GM19239 (cell line): ENCODE measurements at places on chromosomes 7 and 10.

DNA sequence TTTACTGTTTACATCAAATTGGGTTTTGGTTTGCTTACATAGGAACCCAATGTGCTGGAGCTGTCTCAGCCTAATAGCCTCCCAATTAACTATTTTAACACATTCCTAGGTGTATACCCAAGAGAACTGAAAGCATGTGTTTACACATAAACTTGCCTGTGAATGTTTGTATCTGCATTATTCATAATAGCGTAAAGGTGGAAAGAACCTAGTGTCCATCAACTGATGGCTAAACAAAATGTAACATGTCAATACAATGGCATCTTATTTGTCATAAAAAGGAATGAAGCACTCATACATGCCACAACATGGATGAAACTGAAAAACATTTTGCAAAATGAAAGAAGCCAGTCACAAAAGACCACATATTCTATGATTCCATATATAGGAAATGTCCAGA is 160.6 kb upstream of the EEPD1 start:
- no peak for DNase-seq

DNA sequence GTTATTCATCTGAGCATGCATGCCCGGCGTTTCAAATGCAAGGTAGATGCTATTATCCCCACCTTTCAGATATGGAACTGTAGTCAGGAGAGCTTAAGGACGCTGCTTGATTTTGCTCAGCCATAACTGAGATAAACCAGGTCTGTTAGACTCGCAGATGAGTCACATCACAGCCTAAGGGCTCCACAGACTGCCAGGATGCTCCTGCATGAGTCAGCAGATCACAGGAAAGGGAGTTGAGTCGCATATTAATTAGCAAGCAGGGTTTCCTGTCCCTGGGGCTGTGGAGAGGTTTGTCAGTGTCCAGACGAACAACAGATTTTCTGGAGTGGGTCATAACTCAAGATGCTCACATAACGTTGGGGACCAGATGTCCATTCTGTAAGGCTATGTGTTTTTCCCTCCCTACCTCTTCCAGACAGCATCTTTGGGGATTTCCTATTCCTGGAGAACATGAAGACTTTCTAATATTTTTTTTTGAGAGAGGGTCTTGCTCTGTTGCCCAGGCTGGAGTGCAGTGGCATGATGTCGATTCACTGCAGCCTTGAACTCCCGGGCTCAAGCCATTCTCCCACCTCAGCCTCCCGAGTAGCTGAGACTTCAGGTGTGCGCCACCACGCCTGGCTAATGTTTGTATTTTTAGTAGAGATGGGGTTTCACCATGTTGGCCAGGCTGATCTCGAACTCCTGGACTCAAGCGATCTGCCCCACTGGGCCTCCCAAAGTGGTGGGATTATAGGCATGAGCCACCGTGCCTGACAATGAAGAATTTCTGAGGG is 36.7 kb downstream of the PFKFB3 start:
- DNase-seq, result no peak

GRCh38 chr7:134907639-134908038 is 78.7 kb upstream of the AGBL3 start:
- DNase-seq, result no peak

DNA sequence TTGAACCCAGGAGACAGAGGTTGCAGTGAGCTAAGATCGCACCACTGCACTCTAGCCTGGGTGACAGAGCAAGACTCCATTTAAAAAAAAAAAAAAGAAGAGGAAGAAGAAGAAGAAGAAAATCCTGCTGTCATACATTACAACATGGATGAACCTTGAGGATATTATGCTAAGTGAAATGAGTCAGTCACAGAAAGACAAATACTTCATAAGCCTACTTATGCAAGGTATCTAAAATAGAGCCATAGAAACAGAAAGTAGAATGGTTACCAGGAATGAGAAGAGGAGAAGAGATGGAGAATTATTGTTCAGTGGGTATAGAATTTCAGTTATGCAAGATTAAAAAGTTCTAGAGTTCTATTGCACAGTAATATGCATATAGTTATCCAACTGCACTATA is 466.5 kb downstream of the PLXNA4 start:
- no peak for DNase-seq

GRCh38 chr7:46970476-46970875 is 611.4 kb downstream of the TNS3 start:
- no peak for DNase-seq
